ENCODE measurements at places on chromosomes 2 and 18. TPM values are rescaled to one million over a fixed set of nuclear protein-coding genes. Genes with fewer than 3 reads are reported as not detected.
A peak's percentile ranks its signal among the peaks of the same experiment; 100 is the strongest.

- no peak for DNase-seq
Measured at GRCh38 chr2:16661936-16662839, 3.4 kb downstream of the CYRIA start.

DNA sequence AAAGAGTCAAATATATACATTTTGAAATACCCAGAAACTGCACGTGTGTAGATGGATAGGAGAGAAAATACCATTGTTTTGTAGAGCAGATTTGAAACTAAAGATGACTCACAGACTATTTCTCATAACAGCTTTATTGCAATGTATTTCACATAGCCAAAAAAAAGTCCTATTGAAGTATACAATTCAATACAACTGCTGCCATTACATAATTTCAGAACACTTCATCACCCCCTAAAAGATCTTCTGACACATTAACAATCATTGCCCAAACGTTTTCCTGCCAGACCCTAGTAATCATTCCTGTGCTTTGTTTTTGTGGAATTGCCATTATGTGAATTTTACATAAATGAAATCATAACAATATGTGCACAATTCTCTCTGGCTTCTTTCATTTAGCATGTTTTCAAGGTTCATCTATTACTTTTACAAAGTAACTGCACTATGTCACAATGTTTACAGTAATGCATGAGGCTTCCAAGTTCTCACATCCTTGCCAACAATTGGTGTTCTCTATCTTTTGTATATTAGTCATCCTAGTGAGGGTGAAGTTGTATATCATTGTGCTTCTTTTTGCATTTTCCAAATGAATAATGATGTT, 378.6 kb upstream of the CWC22 start:
- DNase-seq = no peak

GPN1 gene
- 57.3 TPM for polyA plus RNA-seq

GRCh38 chr2:106541333-106541732, 54.2 kb downstream of the CD8B2 start:
- no peak for DNase-seq

GRCh38 chr18:57644540-57644939, 22.9 kb upstream of the NARS1 start:
- no peak for DNase-seq

- DNase-seq = no peak
Measured at GRCh38 chr2:10246831-10247230, 55.9 kb upstream of the HPCAL1 start.

- DNase-seq = peak; percentile 4
Measured at GRCh38 chr2:233513953-233514655, 52.5 kb downstream of the USP40 start.

GRCh38 chr18:51751901-51752300, 554.4 kb upstream of the MEX3C start:
- DNase-seq = no peak

AMMECR1L gene
- polyA plus RNA-seq = 27.0 TPM

- no peak for DNase-seq
Measured at GRCh38 chr2:179606141-179606540, 255.3 kb downstream of the ZNF385B start.

VAPA gene
- 195 TPM for polyA plus RNA-seq

GRCh38 chr2:204205538-204205937, 269.0 kb downstream of the ICOS start:
- no peak for DNase-seq

LDLRAD4 gene
- polyA plus RNA-seq = 9.0 TPM
